Activated naive CD4-positive, alpha-beta T cell treated with Interleukin-2 at 50 U/mL for 16 hours (primary cell): ENCODE measurements at places on chromosomes 1 and 21.

GRCh38 chr1:234478152-234478480 is 863 bp downstream of the TARBP1 start:
- DNase-seq = peak; percentile 76

- DNase-seq = no peak
These were observed 70.3 kb downstream of the CD46 start for GRCh38 chr1:207822124-207822601.

DNA sequence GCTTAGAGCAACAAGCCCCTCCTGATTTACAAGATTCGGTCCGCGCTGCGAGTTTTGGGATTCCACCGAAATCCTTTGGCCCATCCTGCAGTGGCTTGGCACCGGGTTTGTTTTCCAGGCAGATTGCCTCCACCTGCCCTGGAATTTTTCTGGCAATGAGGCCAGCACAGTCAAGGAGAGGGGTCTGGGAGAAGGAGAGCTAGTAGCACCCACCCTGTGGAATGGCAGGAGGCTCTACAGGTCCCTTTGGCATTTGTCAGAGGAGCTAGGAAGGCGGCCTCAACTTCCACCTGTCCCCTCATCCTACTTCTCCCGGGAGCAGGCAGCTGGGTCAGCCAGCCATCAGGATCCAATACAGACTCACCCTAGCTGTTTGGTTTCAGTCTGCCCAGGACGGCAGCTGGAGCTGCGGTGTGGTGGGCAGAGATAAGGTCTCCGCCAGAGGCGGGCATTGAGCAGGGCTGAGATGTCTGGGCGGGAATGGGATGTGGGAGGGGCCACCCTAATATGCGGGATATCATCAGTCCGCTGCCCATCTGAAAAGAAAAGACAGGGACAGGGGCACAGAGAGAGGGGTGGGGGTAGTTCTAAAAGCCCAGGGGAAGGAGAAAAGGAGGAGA is 37.8 kb upstream of the PRELP start:
- DNase-seq = no peak

GRCh38 chr21:42562816-42563215 is 49.2 kb downstream of the SLC37A1 start:
- no peak for DNase-seq

GRCh38 chr1:187408212-187409004 is 579.7 kb downstream of the PLA2G4A start:
- no peak for DNase-seq

GRCh38 chr21:42845296-42845965 is 33.9 kb downstream of the WDR4 start:
- no peak for DNase-seq
